ENCODE measurements at places on chromosomes 2 and 18.

DNA sequence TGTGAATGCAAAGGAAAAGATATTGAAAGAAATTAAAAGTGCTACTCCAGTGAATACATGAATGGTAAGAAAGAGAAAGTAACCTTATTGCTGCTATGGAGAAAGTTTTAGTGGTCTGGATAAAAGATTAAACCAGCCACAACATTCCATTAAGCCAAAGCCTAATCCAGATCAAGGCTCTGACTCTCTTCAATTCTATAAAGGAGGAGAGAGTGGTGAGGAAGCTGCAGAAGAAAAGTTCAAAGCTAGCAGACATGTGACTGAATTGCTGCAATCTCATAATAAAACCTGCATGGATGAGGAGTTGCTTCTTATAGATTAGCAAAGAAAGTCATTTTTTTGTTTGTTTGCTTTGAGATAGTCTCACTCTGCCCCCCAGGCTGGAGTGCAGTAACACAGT is 130.2 kb downstream of the DNAH6 start:
- no peak for DNase-seq

DNA sequence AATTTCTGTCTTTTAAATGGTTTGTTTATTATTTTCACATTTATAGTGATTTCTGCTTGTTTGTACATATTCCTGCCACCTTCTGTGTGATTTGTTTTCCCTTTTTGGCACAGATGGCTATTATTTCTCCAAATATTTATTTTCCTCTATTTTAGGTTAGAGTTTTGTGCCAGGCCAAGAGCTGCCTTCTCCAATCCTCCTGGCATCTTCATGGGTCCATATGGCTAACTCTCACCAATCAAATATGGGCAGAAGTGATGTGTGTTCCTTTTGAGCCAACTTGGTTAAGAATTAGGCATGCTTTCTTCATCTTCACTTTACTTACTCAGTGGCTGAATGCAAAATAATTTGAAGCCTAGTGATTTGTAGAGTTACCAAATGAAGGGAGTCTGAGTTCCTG is 697.1 kb upstream of the CELF4 start:
- DNase-seq, result no peak

DNA sequence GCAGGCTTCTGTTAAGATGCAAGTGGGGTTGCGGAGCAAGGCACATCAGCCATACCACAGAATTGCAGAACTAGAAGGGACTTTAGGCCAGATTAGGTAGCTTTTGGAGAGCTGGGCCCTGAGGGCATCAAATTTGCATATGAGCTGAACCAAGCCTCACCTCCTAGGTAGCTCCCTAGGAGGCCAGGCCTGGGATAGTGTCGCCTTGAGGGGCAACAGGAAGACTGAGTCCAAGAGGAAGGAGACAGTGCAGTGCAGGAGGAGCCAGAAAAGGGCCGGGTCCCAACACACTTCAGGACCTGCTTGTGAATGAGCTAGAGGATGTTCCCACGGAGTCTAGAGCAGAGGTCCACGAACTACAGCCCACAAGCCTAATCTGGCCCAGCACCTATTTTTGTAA is 98.7 kb downstream of the MAPK4 start:
- no peak for DNase-seq

DNA sequence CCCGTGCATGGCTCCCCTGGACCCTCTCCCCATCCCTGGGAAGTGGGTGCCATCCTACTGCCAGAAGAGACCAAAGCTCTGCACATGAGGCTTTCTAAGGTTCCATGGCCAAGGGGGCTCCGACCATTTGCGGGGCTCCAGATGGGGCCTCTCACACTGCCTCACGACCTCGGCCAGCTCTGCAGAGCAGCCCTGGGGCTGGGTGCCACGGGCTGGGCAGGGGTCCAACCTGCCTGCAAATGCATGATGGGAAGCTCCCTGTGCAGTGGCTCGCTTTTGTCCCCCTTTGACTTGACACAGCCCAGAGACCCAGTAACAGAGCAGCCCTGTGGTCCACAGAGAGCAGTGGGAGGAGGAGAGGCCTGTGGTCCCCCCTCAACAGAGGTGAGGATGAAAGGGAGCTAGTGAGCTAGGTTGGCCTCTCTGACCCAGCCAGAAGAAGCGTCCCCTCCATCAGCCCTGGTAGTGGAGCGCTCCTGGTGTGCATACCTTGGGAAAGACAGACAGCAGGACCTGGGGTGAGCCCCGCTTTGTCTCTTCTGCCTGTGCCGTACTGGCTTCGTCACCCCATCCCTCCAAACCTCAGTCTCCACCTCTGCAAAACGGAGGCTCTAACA is 174.1 kb downstream of the DDX1 start:
- no peak for DNase-seq

DNA sequence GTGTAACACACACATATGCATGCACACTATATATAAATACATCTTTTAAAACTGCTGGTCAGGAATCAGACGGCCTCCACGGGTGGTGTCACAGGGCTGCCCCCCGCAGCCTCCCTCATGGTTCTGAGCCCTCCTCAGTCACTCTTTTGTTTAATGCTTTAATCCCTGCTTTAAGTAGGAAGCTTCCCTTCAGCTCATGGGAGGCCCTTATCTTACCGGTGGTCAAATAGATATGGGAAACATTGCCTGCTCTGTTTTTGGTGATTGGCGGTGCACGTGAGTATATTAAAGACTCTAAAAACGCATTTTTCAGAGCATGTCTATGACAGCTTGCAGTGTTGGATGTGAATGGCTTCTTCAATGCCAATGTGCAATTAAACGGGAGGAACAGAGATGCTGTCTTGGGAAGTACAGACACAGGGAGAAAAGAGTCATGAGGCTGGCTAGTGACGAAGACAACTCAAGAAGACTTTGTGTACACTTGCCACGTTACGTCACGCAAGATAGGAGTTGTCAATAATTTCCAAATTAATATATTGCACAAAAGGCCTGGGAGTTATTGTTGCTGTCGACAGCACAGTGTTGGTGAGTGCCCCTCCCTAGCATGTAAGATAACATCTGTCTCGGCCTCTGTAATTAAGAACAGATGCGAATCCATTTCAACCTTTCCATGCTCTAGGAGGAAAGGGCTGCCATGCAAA is 23.3 kb downstream of the GNLY start:
- DNase-seq, result no peak

DNA sequence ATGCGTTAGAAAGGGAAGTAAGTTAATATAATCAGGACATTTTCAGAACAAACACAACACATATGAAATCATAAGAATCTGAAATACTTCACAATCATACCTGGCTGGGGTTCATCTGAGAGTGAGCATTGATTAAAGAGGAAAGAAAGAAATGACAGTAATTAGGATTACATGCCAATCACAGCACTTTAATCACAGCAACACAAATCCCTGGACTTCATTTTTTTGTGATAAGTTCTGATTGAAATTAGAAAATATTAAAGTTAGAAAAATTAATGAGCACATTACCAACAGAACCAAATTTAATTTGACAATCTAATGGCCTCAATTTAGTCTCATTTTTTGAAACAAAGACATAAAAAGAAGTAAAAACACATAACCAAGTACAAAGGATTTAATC is 121.9 kb downstream of the LRP2 start:
- DNase-seq, result no peak

DNA sequence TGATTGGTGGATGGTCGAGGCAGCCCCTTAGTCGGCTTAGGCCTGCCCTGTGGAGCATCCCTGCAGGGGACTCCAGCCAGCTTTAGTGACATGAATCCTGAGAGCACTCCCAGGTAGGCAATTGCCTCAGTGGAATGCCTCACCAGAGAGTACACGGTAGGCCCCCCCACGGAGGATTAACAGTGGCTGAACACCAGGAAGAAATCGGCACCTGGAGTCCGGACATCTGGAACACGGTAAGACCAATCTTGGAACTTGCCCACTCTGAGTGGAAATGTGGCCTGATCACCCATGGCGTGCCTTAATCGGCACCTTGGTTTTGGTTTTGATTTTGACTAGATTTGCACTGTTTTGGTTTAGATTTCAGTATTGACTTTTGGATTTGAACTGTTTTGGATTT is 326.2 kb upstream of the NCKAP5 start:
- no peak for DNase-seq

DNA sequence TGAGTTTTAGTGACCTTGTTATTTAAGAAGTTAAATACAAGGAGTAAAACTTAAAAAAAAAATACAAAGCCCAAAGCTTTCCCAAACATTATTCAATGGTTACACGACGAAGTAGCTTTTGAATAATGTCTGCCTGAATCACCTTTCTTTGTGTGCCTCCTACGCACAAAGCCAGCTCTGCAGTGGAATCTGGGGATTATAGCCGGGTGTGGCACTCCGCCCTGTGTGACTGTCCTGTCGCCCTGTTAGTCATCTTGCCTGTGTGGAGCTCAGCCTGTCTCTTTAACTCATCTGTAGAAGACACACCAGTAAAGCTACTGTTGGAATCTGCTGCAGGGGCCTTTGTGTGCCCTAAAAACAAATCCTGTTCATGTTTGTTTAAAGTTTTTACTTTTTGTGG is 79.4 kb upstream of the TCF7L1 start:
- DNase-seq, result no peak

DNA sequence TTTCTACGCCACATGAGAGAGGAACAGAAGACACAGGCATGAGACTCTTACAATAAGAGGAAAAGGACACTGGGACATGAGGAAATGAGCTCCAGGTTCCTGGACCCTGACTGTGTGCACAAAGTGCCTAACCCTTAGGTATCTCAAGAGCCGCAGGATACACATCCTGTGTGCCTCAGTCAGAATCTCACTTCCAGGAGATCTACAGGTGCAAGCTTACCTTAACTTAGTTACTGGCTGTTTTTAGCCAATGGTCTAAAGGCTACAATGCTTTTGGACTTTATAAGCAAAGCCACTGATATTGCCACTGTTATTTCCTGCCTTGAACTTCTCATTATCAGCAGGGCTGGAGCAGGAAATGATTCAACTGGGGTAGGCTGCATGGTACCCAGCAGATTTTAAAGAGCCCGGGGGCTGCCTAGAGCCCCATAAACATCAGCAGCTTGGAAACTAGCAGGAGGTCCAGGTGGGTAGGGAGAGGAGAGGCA is 254.4 kb downstream of the ZNF521 start:
- DNase-seq, result no peak

DNA sequence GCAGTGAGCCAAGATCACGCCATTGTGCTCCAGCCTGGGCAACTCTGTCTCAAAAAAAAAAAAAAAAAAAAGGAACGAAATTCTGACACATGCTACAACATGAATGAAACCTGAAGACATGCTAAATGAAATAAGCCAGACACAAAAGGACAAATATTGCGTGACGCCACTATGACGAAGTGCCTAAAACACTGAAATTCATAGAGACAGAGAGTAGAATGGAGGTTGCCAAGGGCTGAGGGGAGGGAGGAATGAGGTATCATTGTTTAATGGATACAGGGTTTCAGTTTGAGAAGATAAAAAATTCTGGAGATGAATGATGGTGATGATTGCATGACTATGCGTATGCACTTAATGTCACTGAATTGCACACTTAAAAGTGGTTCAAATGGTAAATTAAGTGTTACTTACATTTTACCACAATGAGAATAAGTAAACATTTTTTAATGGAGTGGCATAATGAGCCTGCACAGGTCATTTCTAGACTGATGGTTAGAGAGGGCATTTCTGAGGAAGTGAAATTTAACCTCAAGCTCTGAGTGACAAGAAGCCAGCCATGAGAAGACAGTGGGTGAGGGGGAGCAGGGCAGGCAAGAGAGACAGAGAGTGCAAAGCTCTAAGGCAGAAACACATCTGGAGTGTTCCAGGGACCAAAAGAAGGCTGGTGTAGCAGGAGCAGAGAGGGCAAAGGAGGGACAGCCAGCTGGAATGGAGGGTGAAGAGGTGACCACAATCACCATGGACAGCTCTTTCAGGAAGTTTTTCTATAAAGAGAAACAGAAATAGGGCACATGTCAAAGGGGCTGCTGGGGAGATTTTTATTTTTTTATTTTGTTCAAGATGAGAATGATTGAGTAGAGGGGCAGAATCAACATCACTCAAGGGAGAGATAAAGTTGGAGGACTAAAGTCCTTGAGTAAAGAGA is 20.6 kb upstream of the EXOC6B start:
- no peak for DNase-seq

DNA sequence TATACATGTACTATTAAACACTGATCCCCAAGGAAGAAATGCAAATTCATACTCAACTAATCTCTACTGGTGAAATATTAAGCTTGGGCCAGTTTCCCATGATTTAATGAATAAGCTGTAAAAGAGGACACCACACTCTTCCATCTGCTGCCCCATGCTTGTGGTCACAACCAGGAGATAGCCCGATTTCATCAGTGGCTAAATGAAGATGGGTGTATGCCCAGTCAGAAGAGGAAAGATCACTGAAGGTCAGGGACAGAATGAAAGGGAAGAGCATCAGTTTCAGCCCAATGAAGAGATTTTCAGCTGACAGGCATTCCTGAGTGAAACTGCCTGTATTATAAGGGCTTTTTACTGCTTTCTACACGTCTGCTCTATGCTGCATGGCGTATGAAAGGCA is 103.5 kb downstream of the KCNS3 start:
- no peak for DNase-seq

DNA sequence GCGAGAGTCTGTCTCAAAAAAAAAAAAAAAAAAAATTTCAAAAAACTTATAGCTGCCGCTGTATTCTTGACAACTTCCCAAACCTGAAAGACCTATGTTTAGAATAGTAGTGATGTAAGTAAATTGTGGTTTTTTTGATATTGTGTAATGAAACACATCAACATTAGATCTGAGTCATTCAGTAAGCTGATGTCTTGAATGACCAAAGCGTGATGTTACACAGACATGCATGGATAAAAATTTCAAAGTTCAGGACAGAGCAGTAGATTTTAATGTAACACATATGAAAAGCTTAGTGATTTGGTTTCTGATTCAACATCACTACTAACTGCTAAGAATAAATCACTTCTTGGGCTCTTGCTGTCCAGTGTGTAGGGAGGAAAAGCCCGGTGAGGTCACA is 69.3 kb upstream of the MEX3C start:
- DNase-seq, result no peak

DNA sequence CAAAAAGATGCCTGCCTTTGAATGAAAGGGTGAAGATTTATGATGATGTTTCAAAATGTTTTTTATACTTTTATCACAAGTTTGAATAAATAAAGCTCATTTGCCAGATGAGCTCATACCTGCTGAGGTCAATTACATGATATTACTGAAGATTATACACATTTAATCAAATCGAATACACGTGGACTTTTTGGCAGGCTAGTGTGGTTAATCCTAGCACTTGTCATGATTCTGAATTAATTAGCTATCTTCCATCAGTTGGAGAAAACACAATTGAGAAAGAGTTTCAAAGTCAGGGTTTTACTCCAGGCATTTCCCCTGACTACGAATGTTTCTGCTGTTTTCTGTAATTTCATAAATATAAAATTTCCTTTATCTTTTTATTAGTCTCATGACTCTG is 54.4 kb downstream of the LRPPRC start:
- DNase-seq, result no peak

DNA sequence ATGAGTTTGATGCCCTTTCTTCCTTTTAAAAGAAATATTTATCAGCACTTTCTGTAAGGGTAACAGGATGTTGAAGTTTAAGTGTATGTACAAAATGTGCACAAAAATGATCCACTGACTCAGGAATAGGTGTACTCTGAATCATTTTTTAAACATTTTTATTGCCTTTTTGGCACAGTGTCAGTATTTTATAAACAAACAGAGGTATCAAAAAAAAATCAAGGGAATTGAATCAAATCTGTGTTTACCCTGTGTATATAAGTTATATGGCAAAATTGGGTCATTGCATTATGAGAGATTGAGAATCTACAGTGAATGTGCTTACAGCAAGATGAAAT is 513.9 kb upstream of the NETO1 start:
- DNase-seq, result no peak
